ENCODE measurements at places on chromosomes 3 and 15.

DNA sequence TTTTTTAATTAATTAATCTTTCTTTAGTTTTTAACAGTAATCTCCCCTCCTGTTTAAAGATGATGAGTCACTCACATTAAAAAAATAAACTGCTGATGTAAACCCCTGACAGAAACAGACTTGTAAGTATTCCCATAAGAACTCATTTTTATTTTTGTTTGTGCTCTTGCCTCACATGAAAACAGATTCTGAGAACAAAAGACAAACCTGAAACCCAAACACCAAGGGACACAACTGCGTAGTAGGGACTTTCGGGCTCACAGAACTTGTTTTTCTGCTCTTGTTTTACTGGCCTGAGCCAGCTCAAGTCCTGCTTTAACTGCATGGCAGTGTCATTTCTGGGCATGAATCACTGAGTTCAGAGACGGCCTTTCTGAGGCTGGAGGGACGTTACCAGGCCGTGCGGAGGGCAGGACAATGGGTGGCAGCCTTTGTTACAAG lies 600.8 kb downstream of the FOXP1 start:
- peak; percentile 78 for DNase-seq

DNA sequence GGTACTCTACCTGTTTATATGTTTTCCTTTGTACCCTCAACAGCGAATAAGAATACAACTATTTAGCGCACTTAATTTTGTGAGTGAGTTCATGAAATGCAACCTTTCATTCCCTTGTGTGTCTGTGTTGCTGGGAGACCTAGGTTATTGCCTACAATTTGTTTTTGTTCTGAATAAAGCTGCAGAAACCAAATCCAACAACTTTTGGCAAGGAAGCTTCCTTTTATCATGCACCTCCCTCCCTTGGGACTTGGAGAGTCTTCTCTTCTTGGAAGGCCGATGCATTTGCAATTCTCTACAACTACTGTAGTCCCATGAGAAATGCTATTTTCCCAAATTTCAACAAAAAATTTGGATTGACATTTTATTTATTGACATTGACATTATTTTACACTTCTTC lies 1002.4 kb upstream of the CADM2 start:
- DNase-seq = no peak

DNA sequence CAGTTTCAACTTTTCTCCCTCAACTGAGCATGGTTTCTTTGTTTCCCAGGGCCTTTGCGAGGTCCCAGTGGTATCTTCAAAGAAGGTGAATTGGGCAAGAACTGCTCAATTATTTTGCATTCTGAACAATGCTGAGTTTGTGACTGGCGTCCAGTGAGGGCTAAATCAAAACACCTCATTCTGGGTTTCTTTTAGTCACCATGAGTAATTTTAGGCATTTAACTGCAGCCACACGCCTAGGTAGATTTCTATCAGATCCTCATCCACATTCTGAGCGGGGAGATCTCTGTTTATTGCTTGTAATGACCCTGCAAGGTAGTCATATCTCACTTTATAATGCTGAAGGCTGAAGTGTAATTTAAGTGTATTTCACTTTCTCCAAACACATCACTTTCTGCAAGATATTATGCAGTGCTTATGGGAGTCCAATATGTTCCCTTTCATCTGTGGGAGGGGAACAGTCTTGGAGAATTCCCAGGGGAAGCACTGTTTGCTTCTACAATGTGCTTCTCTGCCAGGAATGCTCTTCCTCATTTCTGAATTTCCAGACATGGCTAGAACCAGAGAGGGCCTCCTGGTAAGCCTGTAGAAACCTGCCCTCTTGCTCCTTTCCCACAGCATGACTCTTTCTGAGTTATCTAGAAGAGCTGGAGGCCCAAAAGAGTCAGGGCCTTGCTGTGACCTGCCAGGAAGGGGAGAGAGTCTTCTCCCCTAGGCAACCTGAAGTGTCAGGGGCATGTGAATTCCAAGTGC lies 91.7 kb downstream of the FRMD4B start:
- DNase-seq = peak; percentile 99

- DNase-seq = no peak
Observed at GRCh38 chr3:189813647-189814240, 182.6 kb downstream of the TP63 start.

DNA sequence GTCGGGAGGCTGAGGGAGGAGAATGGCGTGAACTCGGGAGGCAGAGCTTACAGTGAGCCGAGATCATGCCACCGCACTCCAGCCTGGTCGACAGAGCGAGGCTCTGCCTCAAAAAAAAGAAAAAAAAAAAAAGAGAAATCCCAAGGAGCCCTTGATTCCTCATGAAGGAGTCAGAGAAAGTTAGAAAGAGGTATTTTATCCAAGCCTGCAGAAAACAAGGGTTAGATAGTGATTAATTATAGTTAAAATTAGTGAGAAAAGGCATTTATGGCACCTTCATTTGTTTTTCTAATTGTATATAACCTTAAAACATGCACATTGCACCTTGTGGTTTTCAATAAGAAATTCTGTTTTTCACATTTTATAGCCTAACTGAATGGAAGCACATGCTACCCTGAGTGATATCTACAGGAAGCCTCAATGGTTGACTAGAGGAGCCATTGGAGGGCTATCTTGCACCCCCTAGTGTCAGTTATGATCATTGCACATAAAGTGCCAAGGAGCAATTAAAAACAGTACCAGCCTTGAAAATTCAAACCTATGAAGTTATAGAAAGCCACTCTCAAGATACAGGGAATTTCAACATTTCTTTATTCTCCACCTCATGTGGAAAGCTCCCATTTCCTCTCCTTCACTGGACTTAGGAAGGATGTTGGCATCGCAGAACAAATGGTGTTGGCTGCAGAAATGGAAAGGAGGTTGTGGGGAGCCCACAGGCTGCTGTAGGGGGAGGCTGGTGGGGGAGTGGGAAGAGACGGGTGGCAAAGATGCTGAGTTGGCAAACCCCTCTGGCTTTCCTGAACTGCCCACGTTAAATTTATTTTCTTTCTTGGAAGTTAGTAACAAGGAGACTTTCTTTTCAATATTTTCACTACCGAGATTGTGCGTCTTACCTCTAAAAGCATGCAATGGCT lies 48.5 kb downstream of the ITGA11 start:
- DNase-seq = no peak

- no peak for DNase-seq
Observed at GRCh38 chr3:120475722-120476377, 25.1 kb upstream of the FSTL1 start.

- DNase-seq = no peak
Observed at GRCh38 chr3:23837286-23837685, 31.5 kb downstream of the UBE2E1 start.

DNA sequence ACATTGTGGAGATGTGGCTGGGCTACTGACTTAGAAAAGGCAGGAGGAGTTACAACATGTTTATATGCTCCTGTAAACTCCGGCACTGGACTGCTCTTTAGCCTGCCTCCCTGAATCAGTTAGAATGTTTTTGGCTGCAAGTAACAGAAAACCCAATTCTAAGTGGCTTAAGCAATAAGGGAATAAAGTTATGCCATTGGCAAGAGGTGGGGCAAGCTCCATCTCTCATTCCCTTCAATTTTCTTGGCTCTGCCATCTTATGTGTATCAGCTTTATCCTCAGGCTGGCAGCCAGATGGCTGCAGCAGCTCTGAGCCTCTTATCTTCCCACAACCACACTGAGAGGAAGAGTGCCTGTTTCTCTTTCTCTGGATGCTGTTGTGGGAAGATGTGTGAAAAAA lies 22.4 kb upstream of the MEIS2 start:
- DNase-seq = no peak

DNA sequence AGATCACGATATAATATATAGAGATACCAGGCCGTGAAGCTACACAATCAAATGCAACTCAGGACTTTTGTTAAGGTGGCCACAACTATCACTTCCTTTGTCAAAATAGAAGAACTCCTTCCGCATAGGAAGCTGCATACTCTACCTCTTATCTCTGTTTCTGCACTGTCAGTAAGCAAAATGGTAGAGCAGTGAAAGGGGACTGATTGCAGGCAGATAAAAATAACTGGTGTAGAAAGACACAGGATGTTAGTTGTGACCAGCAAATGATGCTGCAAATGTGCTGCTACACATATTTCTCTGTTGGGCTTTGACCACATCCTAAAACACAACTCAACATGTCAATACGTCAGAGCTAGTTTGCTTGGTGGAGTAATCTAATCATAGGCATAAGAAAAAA lies 16.3 kb upstream of the TRAT1 start:
- DNase-seq = no peak

DNA sequence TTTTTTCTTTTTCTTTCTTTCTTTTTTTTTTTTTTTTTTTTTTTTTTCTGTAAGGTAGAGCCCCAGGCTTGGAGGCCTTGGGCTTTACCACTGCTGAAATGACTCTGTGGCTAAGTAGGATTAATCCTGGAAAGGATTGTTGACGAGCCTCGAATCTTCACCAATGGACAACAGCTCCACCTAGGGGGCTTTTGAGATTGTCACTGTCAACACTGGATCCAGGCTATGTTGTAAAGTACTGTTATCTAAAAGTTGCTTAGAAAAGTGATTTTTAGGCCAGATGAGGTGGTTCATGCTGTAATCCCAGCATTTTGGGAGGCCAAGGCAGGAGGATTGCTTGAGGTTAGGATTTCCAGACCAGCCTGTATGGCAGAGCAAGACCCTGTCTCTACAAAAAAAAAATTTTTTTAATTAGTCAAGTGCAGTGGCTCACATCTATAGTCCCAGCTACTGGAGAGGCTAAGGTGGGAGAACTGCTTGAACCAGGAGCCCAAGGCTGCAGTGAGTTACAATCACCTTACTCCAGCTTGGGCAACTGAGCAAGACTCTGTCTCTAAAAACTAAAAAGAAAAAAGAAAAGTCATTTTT lies 41.6 kb downstream of the KLHL18 start:
- DNase-seq = peak; percentile 38

- no peak for DNase-seq
Observed at GRCh38 chr15:96002890-96003859, 327.3 kb upstream of the NR2F2 start.

- no peak for DNase-seq
Observed at GRCh38 chr3:133270631-133271030, 129.2 kb upstream of the BFSP2 start.

- no peak for DNase-seq
Observed at GRCh38 chr15:34264076-34264475, 39.3 kb downstream of the EMC4 start.

DNA sequence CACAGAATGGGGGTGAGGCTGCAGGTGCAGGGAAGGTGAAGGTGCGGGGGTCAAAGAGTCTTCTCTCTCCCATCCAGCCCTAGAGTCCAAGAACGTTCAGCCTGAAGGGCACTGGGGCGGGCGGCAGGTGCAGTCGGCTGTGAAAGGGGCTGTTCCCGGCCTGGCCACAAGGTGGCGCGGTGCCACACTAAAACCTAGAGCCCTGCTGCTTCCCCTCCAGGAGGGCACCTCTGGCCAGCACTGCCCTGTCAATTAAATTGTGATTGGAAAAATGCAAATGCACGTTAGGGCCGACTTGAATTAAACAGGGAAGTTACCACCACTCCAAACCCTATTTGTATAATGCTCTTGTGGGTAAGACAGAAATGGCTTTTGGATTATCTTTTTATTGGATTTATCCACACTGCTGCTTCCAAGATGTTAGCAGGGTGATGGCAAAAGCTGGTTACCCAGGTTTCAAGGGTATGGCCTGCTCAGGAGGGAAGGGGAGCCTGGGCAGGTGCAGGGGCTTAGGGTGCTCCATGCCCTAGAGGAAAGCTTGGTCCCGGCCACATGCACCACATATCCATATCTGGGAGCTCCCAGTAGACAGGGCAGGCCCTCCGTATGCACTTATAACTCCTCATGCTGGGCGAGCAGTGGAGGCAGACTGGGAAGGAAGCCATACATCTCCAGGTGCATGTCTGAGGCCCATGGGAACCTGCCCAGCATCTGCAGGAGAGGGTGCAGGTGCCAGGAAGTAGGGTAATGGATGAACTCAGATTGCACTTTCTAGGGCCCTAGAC lies 119.8 kb downstream of the ADCY5 start:
- no peak for DNase-seq

GRCh38 chr3:194135806-194136518 lies at the start of gene HES1:
TSS of gene HES1 (plus strand) at chr3:194136148. CDS start at chr3:194136381, 233 bp downstream.
- peak; percentile 97 for DNase-seq

DNA sequence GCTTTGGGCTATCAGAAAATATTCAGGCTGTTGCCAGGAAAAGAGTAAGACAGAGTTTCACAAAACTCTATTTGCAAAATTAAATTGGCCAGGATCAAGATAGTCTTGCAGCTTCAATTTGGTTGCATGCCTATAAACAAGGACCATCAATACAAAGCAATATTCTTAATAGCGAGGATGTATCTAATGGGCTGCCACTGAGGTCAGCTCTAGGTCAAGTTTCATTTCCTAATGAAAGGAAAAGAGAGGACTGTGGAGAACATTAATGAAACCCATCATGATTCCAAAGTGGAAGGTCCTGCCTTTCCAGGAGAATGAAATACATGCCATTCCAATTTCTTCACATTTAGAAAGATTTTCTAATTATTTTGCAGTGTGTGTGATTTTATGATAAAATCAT lies 273.5 kb downstream of the AGBL1 start:
- DNase-seq = no peak

GRCh38 chr3:47024932-47025331 lies 45.5 kb downstream of the NBEAL2 start:
- no peak for DNase-seq

- no peak for DNase-seq
Observed at GRCh38 chr3:136584728-136585127, 167.4 kb downstream of the STAG1 start.

GRCh38 chr15:47434596-47434995 lies 282.7 kb upstream of the SEMA6D start:
- DNase-seq = no peak

DNA sequence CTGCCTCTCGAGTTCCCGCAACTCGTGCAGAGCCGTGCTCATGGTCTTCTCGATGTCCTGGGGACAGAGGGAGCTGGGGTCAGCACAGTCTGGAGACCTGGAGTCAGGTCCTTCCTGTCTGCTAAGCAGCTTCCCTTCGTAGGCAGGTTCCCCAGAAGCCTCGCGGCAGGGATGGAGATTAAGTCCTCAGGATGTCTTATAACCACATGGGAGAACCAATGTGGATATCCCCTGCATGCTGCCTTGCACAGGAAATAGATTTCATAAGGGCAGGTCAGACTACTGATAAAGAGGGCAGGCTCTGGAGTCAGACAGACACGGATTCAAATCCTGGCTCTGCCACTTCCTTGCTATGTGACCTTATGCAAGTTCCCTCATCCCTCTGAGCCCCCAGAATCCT lies 22.6 kb upstream of the RAD18 start:
- no peak for DNase-seq

DNA sequence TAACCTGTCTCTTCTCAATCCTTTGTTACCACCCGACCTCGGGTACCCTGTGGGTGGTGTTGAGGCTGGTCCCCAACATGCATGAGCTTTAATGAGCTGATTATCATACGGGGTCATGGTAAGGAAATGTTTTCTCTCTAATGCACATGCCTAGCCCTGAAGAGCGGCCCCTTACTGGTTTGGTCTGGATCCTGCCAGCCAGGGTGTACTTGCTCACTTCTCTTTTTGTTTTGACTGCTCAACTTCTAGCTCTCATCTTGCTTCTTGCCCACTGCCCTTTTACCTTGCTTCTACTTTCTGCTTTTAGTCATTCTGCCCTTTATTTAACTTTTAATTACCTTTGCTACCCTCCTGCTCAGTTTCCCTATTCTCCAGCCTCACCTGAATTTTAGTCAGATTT lies 44.3 kb upstream of the ACAD9 start:
- no peak for DNase-seq

- no peak for DNase-seq
Observed at GRCh38 chr3:126542340-126543241, 16.1 kb downstream of the C3orf22 start.

GRCh38 chr15:25858952-25859760 lies 4.0 kb downstream of the ATP10A start:
- no peak for DNase-seq

- no peak for DNase-seq
Observed at GRCh38 chr3:34218706-34219385, 420.4 kb downstream of the PDCD6IP start.

GRCh38 chr15:73732930-73733329 lies 20.2 kb downstream of the INSYN1 start:
- peak; percentile 22 for DNase-seq

All from foreskin keratinocyte (primary cell).